Right atrium auricular region (tissue), 2 donors: ENCODE measurements at places on chromosomes 1 and 21. TPM values are rescaled to one million over a fixed set of nuclear protein-coding genes. Genes with fewer than 3 reads are reported as not detected.

- no peak overlapping the region for H3K27ac ChIP-seq
- H3K27me3 ChIP-seq = no peaks in the 10 kb centered on the region
- H3K4me3 ChIP-seq = no peak overlapping the region
- no peak for DNase-seq
- no peaks in the 10 kb centered on the region for H3K36me3 ChIP-seq
- no peaks in the 10 kb centered on the region for H3K4me1 ChIP-seq
Observed at GRCh38 chr1:83505148-83505547, 493.8 kb downstream of the TTLL7 start.

DNA sequence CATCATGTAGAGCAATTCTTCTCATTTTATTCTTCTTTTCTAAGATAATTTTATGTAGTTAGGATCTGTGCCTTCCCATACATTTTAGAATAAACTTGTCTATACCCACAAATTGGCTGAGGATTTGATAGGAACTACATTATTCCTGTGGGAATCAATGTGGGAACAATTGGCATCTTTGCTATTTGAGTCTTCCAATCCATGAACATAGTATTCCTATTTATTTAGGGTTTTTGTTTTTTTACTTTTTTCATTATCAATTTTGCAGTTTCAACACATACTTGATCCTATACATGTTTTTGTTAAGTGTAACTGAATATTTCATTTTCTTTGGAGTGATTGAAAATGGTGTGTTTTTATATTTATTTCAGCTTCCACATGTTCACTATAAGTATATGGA is 8.1 kb upstream of the WNT9A start:
- no peak for DNase-seq
- no peak overlapping the region for H3K4me3 ChIP-seq
- no peak overlapping the region for H3K27ac ChIP-seq
- no peaks in the 10 kb centered on the region for H3K36me3 ChIP-seq
- H3K4me1 ChIP-seq = no peaks in the 10 kb centered on the region
- no peaks in the 10 kb centered on the region for H3K27me3 ChIP-seq

DNA sequence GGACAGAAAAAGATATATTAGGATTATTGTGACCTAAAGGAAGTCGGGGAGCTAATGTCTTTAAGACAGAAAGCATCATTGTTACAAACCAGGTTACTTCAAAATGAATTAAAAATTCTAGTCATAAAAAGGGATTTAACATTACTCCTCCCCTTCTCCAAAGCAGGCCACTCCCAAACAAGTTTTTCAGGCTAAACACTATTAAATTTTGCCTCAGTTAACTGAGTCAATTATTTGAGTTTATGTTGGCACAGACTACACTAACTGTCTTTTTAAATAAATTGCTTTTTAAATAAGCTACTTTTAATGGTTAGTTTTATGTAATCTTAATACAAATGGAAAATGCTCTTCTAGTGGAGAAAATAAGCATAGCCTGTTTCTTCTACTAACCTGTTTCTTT is 395.0 kb upstream of the DUSP10 start:
- H3K36me3 ChIP-seq = no peaks in the 10 kb centered on the region
- no peaks in the 10 kb centered on the region for H3K27me3 ChIP-seq
- no peaks in the 10 kb centered on the region for H3K4me1 ChIP-seq

- no peak overlapping the region for H3K4me3 ChIP-seq
- peaks cover 17% of the 10 kb centered on the region for H3K4me1 ChIP-seq
- DNase-seq = no peak
- H3K27ac ChIP-seq = no peak overlapping the region
- H3K27me3 ChIP-seq = no peaks in the 10 kb centered on the region
Observed at GRCh38 chr1:110085671-110086070, 15.2 kb upstream of the ALX3 start.

- no peak overlapping the region for H3K4me3 ChIP-seq
- H3K4me1 ChIP-seq = no peaks in the 10 kb centered on the region
- H3K27me3 ChIP-seq = no peaks in the 10 kb centered on the region
Observed at GRCh38 chr21:45026826-45027225, 47.6 kb upstream of the ADARB1 start.

GRCh38 chr21:45116066-45116465 is 41.7 kb downstream of the ADARB1 start:
- peaks cover 49% of the 10 kb centered on the region for H3K4me1 ChIP-seq
- H3K36me3 ChIP-seq = no peaks in the 10 kb centered on the region
- no peak for DNase-seq
- no peak overlapping the region for H3K4me3 ChIP-seq
- H3K27ac ChIP-seq = no peak overlapping the region

DNA sequence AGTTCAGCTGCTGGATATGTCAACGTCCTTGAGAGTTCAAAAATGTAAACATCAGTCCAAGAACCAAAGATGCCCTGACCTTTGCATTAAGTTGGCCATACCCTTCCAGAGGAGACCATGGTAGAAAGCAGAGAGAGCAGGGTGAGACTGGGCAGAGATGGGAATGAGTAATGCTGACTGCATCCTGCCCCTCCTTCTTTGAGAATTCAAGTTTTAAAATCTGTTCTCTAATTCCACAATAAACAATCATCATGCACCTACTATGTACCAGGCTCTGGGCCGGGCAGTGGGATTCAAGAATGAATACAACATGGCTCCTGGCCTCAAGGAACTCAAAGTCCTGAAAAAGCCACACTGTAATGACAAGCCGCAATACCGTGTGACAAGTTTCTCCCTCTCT is 3.9 kb upstream of the HAO2 start:
- no peak for DNase-seq
- no peaks in the 10 kb centered on the region for H3K36me3 ChIP-seq
- H3K27ac ChIP-seq = no peak overlapping the region
- no peak overlapping the region for H3K4me3 ChIP-seq
- no peaks in the 10 kb centered on the region for H3K27me3 ChIP-seq
- H3K4me1 ChIP-seq = no peaks in the 10 kb centered on the region

Gene CHI3L1
- total RNA-seq = 0.85 TPM

DNA sequence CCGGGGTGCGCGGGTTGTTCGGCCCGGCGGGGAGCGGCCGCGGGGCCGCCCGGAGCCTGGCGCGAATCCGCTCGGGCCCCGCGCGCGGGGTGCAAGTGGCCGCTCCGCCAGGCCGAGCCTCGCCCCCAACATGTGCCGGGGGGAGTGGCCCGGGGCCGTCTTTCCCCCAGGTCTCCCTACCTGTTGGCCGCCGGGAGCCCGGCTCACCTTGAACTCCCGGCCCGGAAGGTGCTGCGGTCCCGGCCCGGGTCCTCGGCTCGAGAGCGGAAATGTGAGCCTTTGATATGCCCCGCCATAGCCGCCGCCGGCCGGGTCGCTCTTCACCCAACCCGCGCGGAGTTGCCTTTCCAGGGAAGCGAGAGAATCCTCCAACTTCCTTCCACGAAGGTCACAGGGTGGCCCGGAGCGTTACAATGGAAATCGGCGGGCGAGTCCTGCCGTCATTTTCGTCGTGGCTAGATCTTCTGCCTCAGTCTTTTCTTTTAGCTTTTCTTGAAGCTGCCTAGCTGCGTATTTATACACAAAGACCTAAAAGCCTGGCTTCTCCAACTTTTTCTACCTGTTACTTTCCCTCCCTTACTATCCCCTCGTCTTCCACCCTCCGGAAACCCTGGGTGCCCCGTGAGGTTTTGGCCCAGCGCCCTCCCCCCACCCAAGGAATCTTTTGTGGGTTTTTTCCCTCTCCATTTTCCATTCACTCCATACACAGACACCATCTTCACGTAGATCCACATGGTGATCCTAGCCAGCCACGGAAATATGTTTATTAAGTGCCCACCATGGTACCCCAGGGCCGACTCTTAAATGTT is 867 bp downstream of the PTGFRN start:
- H3K4me1 ChIP-seq = no peaks in the 10 kb centered on the region
- no peaks in the 10 kb centered on the region for H3K36me3 ChIP-seq
- H3K27me3 ChIP-seq = no peaks in the 10 kb centered on the region
- H3K27ac ChIP-seq = peak overlapping the region; percentile 90
- H3K4me3 ChIP-seq = peak overlapping the region; percentile 64

Gene NPHS2
- not detected for total RNA-seq

DNA sequence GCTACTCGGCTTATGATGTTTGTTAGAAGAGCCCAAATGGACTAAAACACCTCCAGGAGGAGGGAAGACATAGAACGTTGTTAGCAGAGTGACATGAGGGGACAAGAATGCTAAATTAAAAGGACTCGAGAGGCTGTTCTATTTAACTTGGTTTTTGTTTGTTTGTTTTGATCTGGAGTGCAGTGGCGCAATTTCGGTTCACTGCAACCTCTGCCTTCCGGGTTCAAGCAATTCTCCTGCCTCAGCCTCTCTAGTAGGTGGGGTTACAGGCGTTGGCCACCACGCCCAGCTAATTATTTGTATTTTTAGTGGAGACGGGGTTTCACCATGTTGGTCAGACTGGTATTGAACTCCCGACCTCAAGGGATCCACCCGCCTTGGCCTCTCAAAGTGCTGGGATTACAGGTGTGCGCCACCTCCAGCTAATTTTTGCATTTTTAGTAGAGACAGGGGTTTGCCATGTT is 5.1 kb upstream of the HNRNPU start:
- no peaks in the 10 kb centered on the region for H3K36me3 ChIP-seq
- peaks cover 16% of the 10 kb centered on the region for H3K4me1 ChIP-seq
- no peak for DNase-seq
- no peaks in the 10 kb centered on the region for H3K27me3 ChIP-seq
- H3K27ac ChIP-seq = no peak overlapping the region

Gene ACOT11
- 27.0 TPM for total RNA-seq

Gene NR5A2
- 0.63 TPM for total RNA-seq

Gene EBNA1BP2
- total RNA-seq = 28.4 TPM

Gene CYP4B1
- 47.8 TPM for total RNA-seq

Gene MRPL55
- 76.6 TPM for total RNA-seq

- no peak overlapping the region for H3K27ac ChIP-seq
- DNase-seq = no peak
- no peaks in the 10 kb centered on the region for H3K4me1 ChIP-seq
- H3K27me3 ChIP-seq = no peaks in the 10 kb centered on the region
Observed at GRCh38 chr1:79667848-79668696, 661.5 kb upstream of the ADGRL4 start.

GRCh38 chr1:116417678-116418077 is 44.6 kb downstream of the ATP1A1 start:
- H3K27me3 ChIP-seq = no peaks in the 10 kb centered on the region
- H3K4me3 ChIP-seq = peak overlapping the region; percentile 79
- no peak for DNase-seq
- H3K27ac ChIP-seq = peak overlapping the region; percentile 88
- H3K4me1 ChIP-seq = no peaks in the 10 kb centered on the region
- no peaks in the 10 kb centered on the region for H3K36me3 ChIP-seq

GRCh38 chr1:26686795-26687194 is 9.0 kb upstream of the ARID1A start:
- H3K36me3 ChIP-seq = no peaks in the 10 kb centered on the region
- no peaks in the 10 kb centered on the region for H3K27me3 ChIP-seq
- H3K4me1 ChIP-seq = peaks cover 11% of the 10 kb centered on the region

GRCh38 chr1:108063703-108064102 is 98.7 kb upstream of the VAV3 start:
- no peaks in the 10 kb centered on the region for H3K36me3 ChIP-seq
- no peak for DNase-seq
- H3K4me1 ChIP-seq = no peaks in the 10 kb centered on the region
- no peak overlapping the region for H3K27ac ChIP-seq
- no peaks in the 10 kb centered on the region for H3K27me3 ChIP-seq
- no peak overlapping the region for H3K4me3 ChIP-seq

DNA sequence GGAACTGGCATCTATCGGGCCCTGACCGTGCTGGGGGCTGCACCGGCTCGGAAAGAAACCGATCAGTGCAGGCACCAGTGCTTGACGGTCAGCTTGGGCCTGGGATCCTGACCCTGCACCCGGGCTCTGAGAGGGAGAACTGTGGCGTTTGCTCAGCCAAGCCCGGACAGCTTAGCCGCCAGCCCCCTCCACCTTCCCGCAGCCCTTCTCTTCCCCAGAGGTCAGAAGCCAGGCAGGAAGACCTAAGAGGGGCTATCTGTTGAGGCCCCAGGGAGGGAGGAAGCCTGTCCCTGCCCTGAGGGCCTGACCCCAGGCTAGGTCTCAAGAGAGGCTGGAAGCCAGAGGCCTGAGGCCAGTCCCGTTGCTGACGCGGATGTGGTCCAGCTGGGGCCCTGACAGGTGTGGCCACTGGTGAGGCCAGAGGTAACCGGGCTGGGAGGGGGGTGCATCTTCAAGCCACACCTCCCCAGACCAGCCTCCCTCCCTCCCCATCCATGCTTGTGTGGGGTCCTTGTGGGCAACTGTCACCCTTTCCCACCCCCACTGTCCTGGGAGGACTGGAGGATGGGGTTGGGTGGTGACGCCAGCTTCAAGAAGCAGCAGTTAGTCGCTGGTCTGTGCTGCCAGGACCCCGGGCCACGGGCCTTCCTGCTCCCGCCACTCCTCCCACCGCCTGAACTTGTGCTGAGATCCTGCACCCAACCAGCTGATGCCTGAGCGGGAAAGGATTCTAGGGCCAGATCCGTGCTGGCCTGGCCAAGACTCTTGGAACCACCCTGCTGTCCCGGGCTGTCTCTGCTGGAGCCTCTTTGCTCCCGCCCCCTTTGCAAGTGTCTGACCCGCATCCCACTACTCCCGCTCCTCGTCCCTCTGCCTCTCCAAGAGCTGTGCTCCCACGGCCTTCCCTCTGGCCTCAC is 2.6 kb upstream of the DVL1 start:
- H3K36me3 ChIP-seq = peaks cover 8% of the 10 kb centered on the region
- H3K4me3 ChIP-seq = no peak overlapping the region
- peak; percentile 77 for DNase-seq
- H3K27me3 ChIP-seq = peaks cover 6% of the 10 kb centered on the region
- H3K27ac ChIP-seq = peak overlapping the region; percentile 49
- H3K4me1 ChIP-seq = no peaks in the 10 kb centered on the region

- no peaks in the 10 kb centered on the region for H3K36me3 ChIP-seq
- DNase-seq = no peak
- no peaks in the 10 kb centered on the region for H3K27me3 ChIP-seq
- H3K4me1 ChIP-seq = no peaks in the 10 kb centered on the region
Observed at GRCh38 chr1:12851779-12852178, 3.3 kb upstream of the HNRNPCL1 start.

DNA sequence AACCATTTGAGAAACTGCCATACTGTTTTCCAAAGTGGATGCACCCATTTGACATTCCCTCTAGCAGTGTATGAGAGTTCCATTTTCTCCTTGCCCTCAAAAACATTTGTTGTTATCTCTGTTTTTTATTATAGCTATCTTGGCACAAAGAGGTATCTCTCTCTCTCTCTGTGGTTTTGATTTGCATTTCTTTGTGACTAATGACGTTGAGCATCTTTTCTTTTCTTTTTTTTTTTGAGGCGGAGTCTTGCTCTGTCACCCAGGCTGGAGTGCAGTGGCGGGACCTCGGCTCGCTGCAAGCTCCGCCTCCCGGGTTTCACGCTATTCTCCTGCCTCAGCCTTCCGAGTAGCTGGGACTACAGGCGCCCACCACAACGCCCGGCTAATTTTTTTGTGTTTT is 17.4 kb upstream of the ZMYM6 start:
- no peak overlapping the region for H3K4me3 ChIP-seq
- H3K27ac ChIP-seq = no peak overlapping the region
- DNase-seq = no peak
- H3K27me3 ChIP-seq = no peaks in the 10 kb centered on the region
